ENCODE measurements at places on chromosomes 2 and 18.

- DNase-seq = no peak
These were observed 26.5 kb upstream of the CHST9 start for GRCh38 chr18:27211569-27211968.

- DNase-seq = no peak
These were observed 506 bp downstream of the BMPR2 start for GRCh38 chr2:202376460-202377206.

GRCh38 chr2:139924070-139924469 lies 1143.9 kb upstream of the NXPH2 start:
- DNase-seq = no peak

- no peak for DNase-seq
These were observed 33.9 kb downstream of the SH3BP4 start for GRCh38 chr2:234985608-234986245.

DNA sequence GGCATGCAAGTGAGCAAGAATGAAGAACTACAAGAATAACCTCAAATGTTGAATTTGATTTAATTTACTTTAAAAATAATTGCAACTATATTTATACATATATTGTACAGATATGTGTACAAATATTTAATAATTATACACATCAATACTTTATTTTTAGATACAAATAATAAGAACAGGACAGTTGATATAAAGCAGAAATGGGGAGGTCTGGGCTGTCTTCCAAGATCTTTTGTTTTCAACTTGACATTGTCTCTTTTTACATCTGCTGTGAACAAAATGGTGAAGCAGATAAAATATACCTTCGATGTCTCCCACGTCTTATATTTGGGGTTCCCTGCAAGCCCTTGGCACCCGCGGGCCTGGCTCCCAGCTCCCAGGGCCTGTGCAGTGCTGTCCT lies 231.3 kb upstream of the RBBP8 start:
- DNase-seq = no peak

- no peak for DNase-seq
These were observed 77.1 kb upstream of the RAPH1 start for GRCh38 chr2:203612246-203612645.

DNA sequence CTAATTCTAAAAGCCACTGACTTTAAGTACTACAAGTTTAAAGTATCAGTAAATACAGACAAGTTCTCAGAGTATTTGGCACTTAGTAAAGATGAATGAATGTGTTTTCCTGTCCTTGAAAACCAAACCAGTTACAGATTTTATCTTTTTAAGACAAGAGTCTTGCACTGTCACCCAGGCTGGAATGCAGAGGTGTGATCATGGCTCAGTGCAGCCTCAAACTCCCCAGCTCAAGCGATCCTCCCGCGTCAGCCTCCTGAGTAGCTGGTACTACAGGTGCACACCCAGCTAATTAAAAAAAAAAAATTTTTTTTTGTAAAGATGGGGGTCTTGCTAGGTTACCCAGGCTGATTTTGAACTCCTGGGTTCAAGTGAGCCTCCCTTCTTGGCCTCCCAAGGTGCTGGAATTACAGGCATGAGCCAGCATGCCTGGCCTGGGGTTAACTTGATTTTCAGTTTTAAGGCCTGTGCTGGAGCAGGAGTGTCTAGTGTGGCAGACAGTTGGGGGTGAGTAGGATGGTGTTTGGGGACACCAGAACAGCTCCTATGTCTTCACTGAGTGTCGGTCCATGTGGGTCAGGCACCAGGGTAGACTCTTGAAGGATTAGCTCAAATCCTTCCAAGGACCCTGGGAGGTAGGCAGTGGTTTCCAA lies 9.7 kb downstream of the RPS7 start:
- no peak for DNase-seq

DNA sequence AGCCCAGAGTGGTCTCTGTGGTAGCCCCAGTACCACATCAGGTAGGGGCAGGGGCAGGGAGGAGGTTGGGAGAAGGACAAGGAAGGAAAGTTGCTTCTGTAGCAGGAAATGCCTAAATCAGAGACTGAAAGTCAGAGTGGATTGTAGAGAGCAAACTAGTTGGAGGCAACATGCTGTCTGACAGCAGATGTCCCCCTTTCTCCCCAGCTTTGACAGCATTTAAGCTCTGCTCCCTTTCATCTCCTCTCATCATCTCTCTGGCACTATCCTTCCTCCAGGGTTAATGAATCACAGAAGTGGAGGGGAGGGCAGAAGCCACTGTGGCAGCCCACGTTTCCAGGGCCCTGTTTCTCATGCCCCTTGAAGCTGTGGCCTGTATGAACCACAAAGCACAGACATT lies 50.4 kb downstream of the BOD1L2 start:
- no peak for DNase-seq

GRCh38 chr2:120624061-120624737 lies 111.5 kb upstream of the GLI2 start:
- no peak for DNase-seq
